ENCODE measurements at places on chromosomes 2 and 18.

GRCh38 chr18:53531187-53531586 is 693.3 kb downstream of the MBD2 start:
- no peak for DNase-seq

- no peak for DNase-seq
Measured at GRCh38 chr2:237270520-237270919, 143.4 kb downstream of the COL6A3 start.

GRCh38 chr18:34281290-34281689 is 56.6 kb upstream of the NOL4 start:
- no peak for DNase-seq

DNA sequence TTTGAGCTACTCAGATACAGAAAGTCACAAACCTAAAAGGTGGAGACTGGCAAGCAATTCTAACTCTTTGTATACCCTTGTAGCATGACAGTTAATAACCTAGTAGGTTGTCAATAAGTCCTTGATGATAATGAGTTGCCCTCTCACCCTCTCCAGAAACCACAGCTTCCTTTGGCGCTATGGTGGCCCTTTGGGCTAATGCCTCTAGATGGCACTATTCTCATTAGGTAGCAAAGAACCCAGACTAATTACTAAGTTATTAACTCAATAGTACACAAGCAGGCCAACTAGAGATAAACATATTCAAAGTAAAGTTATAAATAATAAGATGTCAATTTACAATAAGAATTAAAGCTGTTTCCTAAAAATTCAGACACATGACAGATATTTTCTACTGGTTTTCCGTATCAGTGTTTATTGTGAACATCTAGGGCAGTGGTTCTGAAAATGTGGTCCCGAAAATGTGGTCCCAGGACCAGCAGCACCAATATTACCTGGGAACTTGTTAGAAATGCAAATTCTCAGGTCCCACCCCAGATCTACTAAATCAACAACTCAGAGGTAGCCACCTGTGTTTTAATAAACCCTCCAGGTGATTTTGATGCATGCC is 41.1 kb downstream of the LDAH start:
- DNase-seq: no peak

DNA sequence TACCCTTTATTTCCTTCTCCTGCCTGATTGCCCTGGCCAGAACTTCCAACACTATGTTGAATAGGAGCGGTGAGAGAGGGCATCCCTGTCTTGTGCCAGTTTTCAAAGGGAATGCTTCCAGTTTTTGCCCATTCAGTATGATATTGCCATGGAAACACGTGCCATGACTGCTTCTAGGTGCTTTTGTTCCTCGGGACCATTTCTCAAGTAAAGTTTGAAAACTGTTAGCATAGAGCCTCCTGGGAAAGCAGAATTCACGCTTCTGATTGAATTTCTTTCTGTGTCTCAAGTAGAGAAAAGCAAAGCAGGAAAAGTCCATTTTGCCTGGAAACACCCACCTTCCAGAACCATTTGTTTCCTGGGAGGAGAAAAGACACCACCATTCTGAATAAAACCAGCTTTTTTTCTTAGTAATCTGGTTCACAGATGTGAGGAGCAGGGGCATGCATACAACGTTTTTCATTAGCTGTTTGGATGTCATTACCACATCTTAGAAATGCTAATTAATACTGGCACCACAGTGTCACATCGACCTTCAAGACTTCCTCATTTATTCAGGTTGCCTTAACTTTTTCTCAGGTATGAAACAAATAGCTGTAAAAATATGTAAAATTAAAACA is 39.0 kb upstream of the ZBTB14 start:
- DNase-seq: no peak

DNA sequence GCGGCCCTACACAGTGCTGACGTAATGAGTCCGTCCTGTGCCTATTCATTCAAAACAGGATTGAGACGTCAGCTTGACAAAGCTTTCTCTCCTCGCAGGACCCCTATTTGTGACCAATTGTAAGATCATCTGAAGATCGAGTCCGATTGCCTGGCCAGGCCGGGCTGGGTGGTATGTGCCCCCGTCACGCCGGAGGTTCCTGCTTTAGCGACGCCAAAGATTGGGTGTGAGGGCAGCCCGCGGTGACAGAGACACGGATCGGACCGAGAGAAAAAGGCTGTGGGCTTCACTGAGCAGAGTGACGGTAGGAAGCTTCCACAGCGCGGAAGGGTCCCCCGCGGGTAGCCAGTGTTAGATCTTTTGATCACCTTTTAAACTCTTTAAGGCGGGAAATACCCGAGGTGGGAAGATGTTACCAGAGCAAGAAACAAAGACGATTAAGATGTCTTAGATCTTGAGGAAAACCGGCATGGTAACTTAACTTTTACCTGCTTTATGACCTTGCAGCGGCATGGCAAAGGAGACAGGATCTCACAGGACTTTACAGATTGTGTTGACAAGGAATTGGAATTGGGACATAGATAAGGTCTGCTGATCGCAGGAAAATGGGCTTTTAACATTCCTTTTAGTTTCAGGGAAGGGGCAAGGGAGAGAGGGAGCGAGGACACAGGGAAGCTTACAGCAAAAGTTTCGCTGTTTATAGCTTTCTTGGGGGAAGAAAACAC is 220.0 kb downstream of the METTL4 start:
- DNase-seq: no peak

DNA sequence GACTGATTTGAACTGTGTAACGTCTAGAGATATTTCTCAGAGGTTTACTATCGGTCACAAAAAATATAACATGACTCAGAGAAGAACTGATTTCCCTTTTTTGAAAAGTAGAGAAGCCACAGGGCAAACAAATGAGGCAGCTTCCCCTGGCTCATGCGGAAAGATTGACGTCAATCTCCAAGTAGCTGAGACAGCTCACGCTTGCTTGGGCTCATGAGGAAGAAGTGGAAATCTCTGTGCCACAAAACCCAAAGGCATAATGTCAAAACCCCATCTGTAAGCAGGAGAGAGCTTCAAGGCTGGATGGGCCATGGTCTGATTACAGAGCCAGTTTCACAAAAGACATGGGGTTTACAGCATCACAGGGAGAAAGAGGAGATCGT is 188.1 kb downstream of the ARL4C start:
- no peak for DNase-seq

GRCh38 chr18:24727685-24728084 is 267.2 kb downstream of the HRH4 start:
- no peak for DNase-seq

- DNase-seq: no peak
Measured at GRCh38 chr2:9690716-9691498, 60.1 kb upstream of the YWHAQ start.

GRCh38 chr2:131056204-131056931 is 36.9 kb downstream of the FAM168B start:
- DNase-seq: no peak

GRCh38 chr2:100416935-100417710 is at the start of gene CHST10:
TSS of gene CHST10 (minus strand) at chr2:100417668. CDS start at chr2:100406675, 10,993 bp downstream.
- DNase-seq: no peak

DNA sequence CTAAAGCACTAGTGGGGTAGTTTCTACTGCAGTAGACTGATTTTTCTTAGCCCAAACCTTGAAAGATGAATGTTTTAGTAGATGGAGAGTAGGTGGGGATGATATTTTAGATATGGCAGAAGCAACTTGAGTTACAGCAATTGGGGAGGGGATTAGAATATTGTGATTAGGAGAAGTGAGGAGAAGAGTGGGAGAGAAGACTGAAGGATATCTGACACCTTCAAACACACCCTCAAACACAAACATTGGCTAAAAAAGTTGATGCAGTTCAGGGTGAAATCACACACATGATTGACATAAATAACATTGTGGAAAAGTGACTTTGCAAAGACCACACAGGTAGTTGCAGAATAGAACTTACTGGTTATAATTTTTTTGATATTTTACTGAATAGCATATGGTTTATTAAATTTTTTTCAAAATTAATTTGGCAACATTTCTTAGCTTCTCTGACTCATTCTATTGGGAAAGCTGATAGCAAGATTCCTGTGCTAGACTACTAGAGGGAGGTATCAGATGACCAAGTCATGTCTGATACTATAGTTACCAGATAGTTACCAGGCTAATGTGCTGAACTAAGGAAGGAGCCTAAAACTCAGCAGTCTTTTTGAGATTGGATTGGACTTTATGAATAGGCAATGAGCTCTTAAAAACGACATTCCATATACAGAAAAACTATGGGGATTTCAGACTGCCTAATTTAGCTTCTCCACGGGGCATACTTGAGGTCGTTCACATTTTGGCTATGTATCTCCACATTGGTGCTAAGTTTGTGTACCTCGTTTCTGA is 73.0 kb downstream of the ACTR3 start:
- no peak for DNase-seq

DNA sequence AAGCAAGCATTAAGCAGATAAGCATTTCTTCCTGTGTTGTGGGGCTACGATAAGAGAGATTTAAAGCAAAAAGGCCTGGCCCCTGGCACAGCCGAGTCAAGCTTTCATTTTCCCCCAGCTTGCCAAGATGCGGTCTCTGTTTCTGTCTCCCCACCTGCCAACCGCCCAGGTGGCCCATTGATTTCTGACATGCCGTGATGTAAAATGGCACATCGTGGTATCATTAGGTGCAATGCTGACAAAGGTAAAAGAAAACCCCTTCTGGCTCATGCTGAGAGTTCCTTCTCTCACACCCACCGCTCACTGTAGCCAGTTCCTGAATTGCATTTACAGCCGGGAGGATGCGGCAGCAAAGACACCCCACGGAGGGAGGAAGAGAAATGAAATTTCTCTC is 62.8 kb downstream of the BOD1L2 start:
- DNase-seq: no peak

DNA sequence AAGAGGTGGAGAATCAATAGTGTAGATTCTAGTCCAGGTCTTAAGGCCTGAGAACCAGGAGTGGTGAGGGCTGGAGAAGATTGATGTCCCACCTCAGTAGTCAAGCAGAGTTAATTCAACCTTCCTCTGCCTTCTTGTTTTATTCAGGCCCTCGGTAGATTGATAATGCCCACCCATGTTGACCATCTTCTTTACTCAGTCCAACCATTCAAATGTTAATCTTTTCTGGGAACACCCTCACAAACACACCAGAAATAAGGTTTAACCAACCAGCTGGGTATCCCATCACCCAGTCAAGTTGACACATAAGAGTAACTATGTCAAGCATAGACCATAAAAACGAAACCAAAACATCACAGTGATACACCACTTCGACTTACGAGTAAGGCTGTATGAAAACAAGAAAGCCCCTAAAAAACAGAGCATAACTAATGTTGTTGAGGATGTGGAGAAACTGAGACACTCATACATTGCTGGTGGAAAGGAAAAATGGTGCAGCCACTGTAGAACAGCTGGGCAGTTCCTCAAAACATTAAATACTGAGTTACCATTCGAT is 57.5 kb downstream of the SLC35F5 start:
- no peak for DNase-seq

GRCh38 chr2:63614983-63615945 is 26.5 kb downstream of the MDH1 start:
- DNase-seq: no peak

GRCh38 chr18:50842846-50843245 is 23.0 kb upstream of the MRO start:
- DNase-seq: no peak

DNA sequence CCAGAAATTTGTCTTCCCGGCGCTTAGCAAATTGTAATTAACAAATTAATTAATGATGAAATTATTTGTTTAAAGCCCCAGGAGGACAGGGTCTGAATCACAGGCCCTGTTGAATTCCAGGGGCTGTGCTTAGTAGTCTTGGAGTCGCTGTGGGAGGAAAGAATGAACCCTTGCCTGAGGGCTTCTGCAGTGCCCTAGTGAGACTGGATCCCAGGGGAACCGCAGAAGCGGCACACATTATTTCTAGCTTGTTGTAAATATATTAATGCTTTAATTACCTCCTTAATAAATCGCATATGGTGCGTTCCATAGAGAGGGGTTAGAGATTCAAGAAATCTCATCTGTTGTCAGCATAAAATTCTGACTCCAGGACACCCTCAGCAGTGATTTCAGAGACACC is 235.4 kb downstream of the CELF4 start:
- DNase-seq: peak; percentile 48

DNA sequence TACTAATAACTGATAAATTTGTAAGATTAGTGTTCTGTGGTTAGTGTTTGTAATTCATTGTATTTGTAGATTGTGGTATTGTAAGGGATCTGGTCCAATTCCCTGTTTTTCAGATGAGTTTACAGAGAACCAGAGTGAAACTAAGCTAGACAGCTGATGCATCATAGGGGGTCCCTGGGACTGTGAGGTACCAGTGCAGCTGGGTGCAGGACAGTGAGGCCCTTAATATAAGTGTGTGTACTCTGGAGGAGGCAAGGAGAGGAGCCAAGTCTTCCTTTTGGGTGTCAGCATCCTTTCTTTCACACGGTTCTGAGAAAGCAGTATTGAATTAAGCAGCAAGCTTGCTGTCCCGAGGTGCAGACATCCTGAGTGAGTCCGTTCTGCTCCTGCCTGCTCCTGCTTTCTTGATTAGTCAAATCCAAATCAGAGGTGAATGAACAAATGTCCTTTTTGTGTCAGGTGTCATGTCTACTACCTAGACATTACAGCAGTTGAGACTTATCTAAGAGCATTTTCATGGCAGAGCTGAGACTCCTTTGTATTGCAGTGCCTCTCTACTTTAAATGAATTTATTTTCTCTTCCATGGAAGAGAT is 194.9 kb downstream of the MCFD2 start:
- no peak for DNase-seq

DNA sequence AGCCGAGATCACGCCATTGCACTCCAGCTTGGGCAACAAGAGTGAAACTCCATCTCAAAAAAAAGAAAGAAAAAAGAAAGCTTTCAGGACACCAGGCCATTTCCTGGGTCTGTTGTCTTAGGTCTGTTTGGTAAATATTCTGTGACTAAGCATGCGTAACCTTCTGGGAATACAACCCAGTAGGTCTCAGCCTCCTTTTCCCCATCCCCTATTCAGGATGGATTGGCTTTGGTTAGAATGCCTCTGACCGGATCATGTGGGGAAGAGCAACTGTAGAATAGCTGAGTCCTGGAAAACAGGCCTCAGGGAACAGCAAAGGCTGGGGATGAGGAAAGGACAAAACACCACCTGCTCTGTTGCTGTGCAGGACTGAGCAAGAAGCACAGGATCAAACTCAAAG is 1.6 kb upstream of the PDCL3 start:
- no peak for DNase-seq

DNA sequence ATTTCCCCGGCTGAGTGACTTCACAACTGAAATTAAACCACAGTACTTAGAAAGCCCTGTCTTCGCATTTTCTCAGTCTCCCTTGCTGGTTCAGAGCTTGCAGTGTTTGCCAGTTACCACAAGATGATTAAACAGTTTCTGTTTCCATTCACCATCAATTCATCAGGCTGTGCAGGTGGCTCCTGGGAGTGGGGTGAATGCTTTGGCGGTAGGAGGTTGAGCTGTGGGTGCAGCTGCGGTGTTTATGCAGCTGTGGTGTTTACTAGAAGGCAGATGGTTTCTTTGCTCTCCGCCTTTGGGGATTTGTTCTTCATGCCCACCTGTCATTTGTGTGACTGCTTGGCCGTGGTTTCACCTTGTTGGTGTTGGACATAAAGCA is 16.1 kb downstream of the ACOXL start:
- DNase-seq: no peak

GRCh38 chr2:144567745-144568144 is 47.8 kb upstream of the ZEB2 start:
- DNase-seq: no peak
